ENCODE measurements at places on chromosomes 5 and 9.

DNA sequence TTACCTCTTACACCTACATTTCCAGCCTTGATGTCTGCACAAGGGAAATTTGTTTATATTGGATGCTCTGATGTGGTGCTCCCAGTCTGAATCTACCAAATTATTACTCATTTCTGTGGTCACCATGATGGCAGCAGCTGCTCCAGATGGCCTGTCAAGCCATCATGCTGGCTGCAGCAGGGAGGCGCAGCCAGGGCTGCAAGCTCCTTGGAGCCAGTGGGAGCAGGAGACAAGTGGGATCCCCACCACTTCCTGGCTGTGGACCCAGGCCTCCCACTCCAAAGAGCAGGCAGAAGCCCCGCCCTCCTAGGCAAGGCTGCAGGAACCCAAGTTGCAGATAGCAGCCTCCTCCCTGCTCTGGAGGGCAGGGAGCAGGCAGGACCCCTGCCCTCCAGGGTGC lies 241.1 kb upstream of the ATP10B start:
- no peak for DNase-seq

DNA sequence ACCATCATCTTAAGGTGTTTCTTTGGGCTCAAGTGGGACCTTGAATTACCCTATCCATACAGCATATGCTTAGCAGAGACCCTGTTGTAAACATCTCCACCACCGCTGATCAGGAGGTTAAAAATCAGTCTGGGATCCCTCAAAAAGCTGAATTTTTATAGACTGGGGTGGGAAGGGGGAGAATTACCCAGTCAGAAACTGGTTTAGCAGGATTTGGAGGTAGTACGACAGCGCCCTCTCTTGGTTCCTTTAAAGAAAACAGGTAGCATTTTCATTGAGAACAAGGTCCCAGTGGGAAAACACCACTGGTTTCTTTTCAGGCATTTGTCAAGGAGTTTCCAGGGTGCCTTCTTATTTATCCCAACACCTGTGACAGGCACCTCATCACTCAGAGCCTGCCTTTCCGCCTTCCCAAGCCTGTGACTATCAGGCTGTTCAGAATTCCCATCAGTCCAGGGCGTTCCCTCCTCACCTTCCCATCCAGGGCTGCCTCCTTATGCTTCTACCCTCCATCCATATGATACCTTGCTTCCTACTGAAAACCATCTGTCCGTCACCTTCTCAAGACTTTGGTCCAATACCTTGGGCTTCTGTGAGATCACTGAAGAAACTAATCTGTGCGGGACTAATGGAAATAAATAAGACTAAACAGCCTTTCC lies 203.8 kb upstream of the RAI14 start:
- DNase-seq: no peak

DNA sequence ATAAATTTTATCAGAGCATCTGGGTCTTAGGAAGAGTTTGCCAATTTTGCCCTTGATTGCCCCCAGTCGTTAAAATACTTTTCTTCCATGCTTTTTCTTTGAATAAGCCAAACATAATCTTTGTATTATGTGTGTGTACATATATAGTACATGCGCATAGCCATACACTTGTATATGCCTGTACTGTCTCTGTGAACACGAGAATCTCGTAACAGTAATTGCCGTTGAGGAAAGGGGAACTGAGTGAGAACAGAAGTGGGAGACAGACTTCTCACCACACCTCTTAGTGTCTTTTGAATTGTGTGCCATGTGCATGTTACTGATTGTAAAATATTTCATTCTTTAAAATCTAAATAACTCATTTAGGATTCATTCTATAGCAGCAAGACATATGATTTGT lies 79.6 kb upstream of the GRHPR start:
- no peak for DNase-seq

GRCh38 chr9:88197016-88197415 lies 58.7 kb upstream of the SPATA31C2 start:
- no peak for DNase-seq

DNA sequence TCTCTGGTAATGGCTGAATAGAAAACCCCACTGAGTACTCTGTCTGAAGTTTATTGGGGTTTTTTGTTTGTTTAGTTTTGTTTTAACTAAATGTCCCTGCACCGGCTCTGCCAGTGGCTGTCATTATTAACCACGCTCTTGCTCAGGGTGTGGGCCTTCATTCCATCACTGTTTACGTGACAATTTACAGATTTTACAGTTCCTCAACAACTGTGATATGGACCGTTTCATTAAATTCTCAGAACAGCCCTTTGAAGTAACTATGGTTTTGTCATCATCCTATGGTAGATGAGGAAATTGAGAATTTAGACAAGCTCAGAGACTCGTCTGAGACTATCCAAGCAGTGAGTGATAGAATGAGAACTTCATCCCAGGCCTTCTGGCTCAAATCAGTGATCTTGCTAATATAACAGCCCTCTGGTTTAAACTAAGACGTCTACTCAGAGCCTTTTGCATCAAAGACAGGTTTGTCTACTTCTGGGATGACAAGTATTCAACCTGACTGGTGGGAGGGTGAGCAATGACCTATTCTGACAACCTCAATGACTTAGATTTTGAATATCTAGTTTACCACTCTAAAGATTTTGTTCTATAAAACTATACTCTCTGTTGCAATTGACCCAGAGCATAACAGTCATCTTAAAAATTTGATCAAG lies 77.3 kb upstream of the MAP3K1 start:
- DNase-seq: no peak

GRCh38 chr5:175717837-175718236 lies 60.0 kb downstream of the HRH2 start:
- no peak for DNase-seq

DNA sequence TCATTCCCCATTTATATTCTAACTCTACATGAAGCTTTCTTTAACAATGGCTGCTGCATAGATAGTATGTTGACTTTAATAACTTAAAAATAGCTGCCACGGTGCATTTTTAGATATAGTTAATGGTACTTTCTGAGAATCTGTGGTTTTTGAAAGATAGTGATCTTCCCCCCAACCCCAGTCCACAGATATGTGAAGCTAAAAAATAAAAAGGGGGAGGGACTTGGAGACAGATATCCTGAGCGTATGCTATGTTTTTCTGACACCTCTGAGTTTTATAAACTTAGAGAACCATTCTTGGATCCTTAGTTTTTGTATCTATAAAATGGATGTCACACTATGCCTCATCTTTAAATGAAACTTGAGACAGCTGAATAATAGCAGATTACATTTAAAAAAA lies 120.5 kb downstream of the SNX18 start:
- DNase-seq: no peak

DNA sequence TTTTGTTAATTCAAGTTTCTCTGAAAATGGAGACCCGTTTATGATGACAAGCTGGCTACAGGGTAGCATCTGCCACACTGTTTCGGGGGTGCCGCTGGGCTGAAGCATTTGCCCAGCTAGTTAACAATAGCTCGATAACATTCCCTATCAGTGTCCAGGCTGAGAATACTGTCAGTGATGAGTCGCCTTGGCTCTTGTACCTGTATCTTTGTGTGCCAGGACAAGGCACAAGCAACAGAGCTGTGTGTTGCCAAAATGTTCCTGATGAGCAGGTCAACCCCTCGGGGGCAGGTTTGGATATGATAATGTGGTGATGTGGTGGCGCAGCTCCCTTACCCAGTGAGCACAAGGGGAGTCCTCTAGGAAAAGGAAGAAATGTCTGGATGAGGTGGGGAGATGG lies 7.0 kb downstream of the TGFBI start:
- DNase-seq: no peak

DNA sequence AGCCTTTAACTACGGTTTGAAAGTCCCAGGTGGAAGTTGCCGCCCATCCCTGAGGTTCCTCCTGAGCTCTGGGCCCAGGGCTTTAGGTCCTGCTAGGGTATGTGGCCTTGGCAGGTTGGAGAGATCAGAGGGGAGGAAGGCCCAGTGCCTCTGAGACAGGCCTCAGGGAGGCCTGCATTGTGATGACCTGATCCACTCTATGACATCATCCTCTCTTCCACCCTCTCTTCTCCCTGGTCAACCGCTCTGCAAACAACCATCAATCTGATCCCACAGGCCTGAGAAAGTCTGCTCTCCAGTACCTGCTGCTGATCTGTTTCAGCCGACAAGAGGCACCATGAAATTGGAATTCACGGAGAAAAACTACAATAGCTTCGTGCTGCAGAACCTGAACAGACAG lies at the start of gene CCIN:
Gene CCIN, plus strand, starts transcription at position 223 of the 400 bp plus-strand sequence. Its CDS starts 115 bp downstream, at position 338.
- no peak for DNase-seq

GRCh38 chr9:127035423-127035822 lies 87.0 kb downstream of the ANGPTL2 start:
- DNase-seq: no peak

DNA sequence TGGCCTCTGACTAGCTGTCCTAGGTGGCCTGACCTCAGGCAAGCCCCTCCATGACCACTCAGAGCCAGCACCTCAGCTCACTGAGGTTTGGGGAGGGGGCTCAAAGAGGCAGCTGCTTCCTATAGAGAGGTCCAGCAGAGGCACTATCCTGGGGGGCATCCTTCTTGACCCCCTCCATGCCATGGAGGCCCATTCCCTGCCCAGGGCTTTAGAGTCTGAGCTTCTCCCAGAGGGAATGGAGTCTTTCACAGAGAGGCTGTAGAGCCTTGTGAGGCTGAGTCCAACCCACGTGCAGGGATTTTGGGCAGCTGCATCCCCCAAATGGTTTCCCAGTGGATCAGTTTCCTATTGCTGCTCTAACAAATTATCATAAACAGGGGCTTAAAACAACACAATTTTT lies 16.9 kb downstream of the IRF1 start:
- no peak for DNase-seq

- no peak for DNase-seq
These were observed 23.8 kb downstream of the IFNA5 start for GRCh38 chr9:21281275-21281674.

DNA sequence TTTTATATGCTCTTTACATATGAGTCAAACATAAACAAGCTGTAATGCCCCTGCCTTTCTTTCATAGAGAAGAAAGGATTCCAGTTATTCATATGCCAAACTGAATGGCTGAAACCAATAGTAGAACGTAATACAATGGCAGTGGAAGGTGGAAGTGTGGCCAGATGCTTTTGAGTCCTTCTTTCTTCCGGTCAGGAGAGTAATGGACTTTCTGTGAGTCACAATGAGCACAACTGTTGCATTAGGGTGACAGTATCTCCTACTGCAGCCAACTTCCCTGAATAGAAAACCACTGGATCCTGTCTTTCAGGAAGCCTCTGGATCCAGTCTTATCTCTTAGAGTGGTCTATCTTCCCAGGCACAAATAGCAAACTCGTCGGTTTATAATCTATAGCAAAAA lies 855.2 kb downstream of the MAT2B start:
- DNase-seq: no peak

DNA sequence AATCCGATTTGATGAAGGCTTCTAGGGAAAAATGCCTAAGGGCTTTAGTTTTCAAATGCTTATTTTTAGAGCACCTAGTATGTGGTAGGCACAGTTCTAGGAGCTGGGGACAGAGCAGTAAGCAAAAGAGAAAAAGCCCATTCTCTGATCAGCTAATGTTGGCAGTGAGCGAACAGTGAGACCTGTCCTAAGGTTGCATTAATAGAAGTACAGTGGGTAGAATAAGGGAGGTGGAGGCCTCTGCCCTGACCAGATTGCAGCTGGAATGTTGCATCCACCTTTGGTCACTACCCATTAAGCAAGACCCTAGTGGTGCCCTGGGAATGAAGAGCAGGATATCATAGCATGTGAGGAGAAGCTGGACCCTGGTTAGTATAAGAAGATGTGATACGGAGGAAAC lies 20.1 kb downstream of the IL9 start:
- DNase-seq: no peak

DNA sequence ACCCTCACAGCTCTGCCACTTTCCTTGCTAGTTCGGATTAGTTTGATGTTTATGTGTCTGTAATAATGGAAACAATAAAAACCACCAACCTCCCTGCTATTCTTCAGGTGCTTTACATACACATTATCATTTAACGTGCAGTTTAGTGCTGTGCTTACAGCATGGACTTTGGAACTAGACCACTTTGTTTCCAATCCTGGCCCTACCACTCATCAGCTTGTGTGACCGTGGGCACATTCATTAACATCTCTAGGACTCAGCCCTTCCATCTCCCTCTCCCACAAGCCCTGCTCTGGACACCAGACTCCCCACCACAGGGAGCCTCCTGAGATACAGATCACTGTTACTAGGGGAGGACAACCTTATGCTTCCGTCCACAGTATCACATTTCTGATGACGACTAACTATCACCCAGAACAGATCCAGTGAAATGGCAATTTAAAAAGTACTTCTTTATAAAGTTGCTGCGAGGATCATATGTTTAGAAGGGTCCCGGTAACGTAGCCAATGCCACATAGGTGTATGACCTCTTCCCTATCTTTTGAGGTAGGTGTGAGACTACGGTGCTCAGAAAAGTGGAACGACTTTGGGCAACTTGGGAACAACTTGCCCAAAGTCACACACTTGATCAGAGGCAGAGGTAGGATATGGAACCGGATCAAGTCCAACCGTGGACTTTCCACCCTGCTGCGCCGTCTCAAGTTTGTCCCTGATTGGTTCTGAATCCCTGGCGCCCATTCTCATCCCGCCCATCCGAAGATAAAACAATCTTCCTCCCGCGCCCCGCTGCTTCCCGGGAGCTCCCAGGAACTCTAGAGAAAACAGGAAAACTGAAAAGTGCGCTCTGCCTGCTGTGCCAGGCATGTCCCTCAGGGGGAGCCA lies 132.4 kb upstream of the NIPBL start:
- no peak for DNase-seq

GRCh38 chr5:156913355-156913718 lies 49.7 kb downstream of the TIMD4 start:
- DNase-seq: no peak

- no peak for DNase-seq
These were observed 79.6 kb downstream of the TLE4 start for GRCh38 chr9:79651251-79651795.

DNA sequence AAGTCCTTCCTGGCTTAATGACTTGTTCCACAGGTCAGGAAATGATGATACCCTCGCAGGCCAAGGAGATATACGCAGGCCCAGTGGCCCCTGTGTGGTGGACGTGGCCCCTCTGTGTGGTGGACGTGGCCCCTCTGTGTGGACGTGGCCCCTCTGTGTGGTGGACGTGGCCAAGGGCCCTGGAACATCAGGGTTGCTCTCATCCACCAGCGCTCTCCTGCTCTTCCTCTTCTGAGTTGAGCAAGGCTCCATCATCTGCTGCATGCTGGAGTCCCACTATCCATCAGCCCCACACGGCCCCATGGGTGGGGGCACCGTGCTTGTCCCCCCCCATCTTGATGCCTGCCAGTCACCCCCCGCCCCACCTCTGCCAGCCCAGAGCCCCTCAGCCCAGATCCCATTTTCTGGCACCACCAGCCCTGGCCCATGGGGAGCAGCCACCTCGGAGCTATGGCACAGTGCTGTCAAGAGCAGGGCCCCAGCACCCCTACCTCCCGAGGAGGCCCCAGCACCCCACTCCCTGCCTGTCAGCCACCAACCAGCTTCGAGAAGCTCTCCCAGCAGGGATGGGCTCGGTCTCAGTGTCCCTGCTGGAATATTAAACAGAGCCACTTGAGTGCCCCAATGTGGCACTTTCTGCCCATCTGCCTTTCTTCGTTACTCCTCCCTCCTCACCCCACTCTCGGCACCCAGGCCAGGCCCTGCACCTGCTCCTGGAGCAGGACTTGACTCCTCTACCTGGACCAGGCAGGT lies 8.1 kb downstream of the LRRC14B start:
- DNase-seq: no peak

All from stimulated activated CD8-positive, alpha-beta memory T cell treated with anti-CD3 and anti-CD28 coated beads, Interleukin-15, amount 100 ng/mL, for 1 hour (primary cell).